ENCODE measurements at places on chromosomes 1 and 21.
A peak's percentile ranks its signal among the peaks of the same experiment; 100 is the strongest.

DNA sequence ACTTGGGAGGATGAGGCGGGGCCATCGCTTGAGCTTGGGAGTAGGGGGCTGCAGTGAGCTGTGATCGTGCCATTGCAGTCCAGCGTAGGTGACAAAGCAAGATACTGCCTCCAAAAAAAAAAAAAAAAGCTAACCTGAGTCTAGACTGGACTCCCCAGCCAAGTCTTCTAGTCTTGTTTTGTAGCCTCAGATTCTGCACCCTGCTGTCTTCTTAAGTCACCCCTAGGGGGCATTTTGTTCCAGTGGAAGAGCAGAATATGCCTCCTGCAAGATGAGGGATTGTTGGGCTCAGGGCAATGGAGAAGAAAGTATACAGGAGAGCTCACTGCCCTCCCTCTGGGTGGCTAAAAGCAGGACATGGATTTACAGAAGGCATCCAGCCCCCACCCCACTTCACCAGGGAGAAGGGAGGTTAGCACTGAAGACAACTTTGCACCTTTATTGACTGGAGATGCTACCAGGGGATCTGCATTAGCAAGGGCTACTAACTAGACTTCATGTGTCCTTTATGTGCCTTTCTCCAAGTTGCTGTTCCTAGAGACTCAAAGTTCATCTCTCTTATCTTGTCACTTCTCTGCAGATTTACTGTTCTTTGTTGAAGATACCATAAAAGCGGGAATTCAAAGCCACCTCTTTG is 15.3 kb upstream of the RNF187 start:
- no peak for DNase-seq

DNA sequence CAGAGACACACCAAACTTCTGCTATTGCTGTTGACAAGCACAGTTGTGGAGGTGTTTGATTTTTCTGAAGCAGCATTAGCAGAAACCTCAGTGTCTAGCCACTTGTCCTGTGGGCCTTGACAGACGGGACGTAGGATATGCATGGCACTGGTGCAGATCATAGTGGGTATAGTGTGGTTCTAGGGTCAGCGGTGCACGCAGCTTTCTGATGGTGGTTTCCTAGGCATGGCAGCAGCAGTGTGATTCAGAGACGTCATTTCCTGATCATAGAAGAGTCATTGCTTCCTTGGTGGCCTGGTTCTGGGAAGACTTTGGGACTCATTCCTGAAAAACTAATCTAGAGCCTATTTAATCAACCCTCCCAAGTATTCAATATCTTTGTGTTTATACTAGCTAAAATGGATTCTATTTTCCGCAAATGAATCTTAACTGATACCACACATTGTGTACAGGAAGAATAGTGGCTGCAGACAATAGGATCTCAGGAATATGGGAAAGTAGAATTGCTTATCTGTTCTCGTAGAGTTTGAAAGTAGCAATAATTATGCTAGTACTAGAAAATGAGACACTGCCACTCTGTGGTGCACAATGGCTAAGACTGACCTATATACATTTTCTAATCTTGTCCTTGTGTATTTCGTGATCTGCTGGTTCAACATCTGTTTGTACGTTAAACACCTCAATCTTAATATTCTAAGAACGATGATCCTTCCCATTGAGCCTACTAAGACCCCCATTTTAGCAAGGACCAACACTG is 2.8 kb upstream of the USP1 start:
- no peak for DNase-seq

- no peak for DNase-seq
Measured at GRCh38 chr1:94528299-94528698, 13.3 kb downstream of the F3 start.

DNA sequence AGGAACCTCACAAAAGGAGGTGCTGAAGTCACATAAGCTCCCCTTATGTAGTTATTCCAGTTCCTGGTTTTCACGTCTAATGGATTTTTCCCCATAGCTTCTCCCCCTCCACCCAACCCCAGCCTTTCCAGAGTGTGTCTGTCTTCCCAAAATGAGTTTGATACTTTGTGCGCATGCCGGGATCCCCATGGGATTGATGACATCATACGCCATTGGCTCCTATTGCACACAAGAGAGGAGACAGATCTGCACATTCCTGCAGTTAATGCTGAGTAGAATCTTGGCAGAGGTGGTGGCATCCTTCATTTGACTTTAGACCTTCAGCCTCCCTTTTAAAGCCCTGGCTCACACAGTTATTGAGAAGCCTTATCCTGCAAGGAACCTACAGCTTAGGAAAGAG is 71.4 kb downstream of the DDR2 start:
- no peak for DNase-seq

GRCh38 chr1:5565281-5566125 is 426.7 kb downstream of the NPHP4 start:
- no peak for DNase-seq

DNA sequence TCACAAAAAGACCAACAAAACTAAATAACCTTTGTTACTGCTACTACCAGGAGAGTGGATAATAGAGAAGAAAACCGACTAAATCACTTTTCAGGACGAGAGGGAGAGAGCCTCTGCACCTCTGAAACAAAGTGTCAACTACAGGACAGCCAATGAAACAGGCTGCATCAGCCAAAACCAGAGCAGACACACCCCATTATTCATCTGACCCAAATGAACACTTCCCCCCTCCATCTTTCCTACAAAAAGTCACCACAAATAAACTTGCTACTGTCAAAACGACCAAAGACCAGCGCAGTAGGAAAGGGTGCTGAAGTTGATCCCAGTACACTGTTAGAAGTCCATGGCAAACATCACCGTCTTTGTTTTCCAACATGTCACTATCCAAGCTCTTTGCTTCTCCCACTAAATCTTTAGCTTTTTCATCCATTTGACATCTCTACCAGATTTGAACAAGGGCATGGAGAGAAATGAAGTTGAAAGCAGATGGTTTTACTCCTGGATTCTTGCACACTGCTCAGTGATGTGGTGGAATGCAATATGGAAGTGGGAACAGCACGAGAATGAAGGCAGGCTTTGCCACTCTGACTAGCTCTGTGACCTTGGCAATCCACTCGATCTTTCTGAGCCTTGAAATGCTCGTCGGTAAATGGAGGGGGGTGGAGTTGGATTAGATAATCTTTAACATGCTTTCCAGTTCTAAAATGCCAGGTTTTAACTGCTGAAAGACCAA is 20.5 kb downstream of the DSTYK start:
- DNase-seq = no peak

GRCh38 chr1:64663668-64664067 is 81.2 kb upstream of the RAVER2 start:
- DNase-seq = no peak

- no peak for DNase-seq
Measured at GRCh38 chr1:113247782-113248181, 142.5 kb upstream of the MAGI3 start.

GRCh38 chr1:221241592-221241991 is 362.3 kb downstream of the HLX start:
- DNase-seq = no peak

DNA sequence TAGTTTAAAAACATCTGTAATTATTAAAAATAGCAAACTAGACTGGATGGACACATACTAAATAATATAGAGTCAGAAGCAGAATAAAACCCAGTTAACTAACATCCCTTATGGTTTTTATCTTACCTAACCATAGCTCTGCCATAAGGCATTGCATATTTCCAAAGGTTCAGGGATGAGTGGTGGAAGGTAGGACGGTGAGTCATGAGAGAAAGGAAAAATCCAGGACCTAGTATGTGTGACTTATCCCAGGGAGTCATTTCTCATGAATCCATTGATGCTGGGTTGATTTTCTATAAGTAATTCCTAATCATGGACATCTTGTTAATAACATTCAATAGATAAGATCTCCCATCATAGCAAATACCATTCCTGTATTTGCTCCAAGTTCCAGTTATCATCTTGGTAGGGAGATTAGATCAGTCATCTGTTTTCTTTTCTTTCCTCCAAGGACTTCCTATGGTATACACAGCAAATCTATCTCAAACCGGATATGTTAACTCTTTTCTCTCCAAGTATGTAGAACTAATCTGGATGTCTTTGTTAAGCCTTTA is 490.7 kb upstream of the B3GALT2 start:
- no peak for DNase-seq

- DNase-seq = no peak
Measured at GRCh38 chr1:162404550-162405160, 7.3 kb downstream of the SH2D1B start.

DNA sequence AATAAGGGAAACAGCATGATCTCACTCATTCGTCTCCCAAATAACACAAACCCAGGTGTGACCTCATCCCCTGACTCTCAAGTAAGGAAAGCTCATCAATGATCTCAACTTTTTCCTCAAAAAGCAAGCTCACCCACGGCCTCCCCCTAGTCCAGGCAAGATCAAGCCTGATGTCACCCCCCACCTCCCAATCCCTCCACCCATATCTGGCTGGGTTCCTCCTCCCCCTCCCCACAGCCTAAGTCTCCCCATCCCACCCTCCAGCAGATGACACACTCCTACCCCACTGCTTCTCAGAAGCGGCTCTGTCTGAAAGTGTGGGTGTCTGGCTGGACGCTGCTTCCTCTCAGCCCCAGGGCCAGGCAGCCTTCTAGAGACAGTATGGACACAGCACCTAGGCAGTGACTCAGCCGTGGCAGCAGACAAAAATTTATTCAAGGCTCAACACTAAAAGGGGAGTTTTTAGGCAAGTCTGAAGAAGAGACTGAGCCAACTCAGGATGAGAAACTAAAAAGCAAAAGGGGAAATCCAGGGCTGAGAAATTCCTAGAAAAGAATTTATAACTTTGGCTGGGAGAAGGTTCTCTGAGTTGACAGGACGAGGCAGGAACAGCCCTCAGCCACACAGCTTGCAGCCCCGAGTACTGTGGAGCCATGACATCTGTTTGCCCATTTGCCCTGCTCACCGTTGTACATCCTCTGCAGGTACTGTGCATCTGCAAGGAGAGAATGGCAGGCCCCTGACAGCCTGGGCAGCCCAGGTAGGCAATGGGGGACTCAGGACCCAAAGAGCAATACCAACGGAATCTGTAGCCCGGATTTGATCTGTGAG is 81.6 kb upstream of the LRRC8D start:
- DNase-seq = peak; percentile 40

DNA sequence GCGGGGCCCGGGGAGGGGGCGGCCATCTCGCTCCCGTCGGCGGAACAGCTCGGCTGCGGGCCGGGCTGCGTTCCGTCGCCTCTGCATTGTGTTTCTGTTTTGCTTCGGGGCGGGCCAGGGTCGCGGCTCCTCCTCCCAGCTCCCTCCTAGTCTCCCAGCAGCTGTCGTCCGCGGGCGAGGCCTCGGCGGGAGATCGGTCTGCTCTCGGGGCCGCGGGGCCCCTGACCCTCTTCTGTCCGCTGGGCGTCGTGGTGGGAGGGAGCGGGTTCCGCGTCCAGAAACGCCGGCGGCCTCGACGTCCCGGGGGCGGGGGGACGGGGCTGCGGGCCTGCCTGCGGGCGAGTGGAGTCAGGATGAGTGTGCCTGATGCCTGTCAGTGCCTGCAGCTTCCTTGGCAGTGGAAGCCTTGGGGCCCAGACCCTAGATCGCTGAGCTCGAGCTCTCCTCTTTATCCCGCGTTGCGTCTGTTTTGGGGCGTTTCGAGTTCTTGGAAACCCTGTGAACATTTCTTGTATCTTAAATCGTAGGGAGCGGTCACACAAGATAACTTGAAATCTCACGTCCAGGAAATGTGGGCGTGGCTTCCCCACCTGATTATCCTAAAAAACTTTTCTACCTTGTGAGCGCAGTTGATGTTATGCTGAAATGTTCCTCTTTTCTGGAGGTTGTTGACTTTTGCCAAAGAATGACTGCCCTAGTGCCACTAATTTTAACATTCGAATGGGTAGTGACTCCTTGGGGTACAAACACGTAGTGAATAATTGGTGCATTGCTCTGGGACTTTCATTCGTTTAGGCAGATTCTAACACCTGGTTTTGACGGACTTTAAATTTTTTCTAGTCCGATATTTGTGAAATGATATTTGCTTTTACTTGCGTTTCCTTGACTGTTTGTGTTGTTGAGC is 676 bp downstream of the MORC3 start:
- DNase-seq = no peak

DNA sequence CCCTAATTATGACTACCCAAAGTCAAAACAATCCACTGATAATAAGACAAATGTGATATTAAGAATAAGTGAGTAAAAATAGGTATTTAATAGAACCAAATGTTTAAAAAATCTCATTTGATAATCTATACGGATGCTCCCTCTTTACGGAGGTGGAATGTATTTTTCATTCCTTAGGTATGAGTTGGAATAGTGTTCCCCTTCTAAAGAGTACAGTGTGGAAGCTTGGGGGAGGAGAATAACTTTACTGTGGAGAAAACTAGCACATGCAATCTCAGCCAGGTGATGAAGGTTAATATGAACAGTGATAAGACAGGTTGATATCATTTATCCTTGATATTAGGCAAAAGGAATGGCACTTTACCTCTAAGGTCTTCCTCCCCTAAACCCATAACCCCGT is 74.6 kb downstream of the GPR88 start:
- no peak for DNase-seq

DNA sequence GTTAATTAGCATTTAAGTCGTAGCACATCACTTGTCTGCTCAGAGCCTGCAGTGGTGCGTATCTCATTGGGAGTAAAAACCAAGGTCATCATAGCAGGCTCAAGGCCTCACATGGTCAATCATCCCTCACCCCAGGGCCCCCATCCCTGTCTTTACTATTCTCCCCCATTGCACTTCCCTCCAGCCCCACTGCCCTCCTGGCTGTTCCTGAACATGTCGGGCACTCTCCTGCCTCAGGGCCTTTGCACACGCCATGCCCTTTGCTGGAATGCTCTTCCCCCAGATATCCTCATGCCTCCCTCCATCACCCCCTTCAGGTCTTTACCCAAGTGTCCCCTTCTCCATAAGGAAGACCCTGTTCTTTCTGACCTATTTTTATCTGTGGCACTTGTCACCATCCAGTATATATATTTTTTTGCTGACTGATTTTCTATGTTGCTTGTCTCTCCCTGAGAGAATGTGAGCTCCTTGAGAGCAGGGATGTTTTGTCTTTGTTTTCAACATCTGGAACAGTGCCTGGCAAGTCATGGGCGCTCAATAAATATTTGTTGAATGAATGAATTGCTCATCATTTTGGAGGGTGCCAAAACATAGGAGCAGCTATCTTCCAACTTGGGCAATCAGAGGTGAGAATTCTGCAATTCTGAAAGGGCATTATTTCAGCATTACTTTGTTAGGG is 74.1 kb upstream of the POU3F1 start:
- DNase-seq = no peak

- DNase-seq = no peak
Measured at GRCh38 chr1:12340544-12340930, 110.7 kb downstream of the VPS13D start.

DNA sequence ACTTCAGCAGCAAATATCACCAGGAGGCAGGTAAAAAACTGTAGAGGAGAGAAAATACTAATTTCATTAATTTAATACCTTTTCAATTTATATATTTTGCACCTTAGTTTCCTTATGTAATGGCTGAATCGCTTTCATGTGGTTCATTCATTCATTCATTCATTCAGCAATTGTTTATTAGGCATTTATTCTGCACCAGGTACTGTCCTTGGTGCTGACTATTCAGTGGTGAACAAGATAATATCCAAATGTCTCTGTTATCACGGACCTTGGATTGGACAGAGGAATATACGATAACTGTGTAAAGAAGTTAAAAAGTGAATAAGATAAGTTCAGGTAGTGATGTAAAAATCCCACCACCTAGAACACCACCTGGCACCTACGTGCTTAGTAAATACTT is 28.8 kb downstream of the TSPAN2 start:
- DNase-seq = no peak

- no peak for DNase-seq
Measured at GRCh38 chr1:168195199-168196135, 16.7 kb downstream of the TIPRL start.
